ENCODE measurements at places on chromosomes 13 and 19. TPM values are rescaled to one million over a fixed set of nuclear protein-coding genes. Genes with fewer than 3 reads are reported as not detected.

- DNase-seq = no peak
These were observed 14.3 kb upstream of the FKRP start for GRCh38 chr19:46731584-46731983.

- no peak for DNase-seq
These were observed 42.1 kb downstream of the GADD45B start for GRCh38 chr19:2517881-2518601.

The TLE6 gene
- 0.51 TPM for polyA plus RNA-seq

The SOX21 gene
- not detected for polyA plus RNA-seq

All from AG04450 (cell line).